T follicular helper cell (primary cell): ENCODE measurements at places on chromosomes 1 and 21.
A peak's percentile ranks its signal among the peaks of the same experiment; 100 is the strongest.

DNA sequence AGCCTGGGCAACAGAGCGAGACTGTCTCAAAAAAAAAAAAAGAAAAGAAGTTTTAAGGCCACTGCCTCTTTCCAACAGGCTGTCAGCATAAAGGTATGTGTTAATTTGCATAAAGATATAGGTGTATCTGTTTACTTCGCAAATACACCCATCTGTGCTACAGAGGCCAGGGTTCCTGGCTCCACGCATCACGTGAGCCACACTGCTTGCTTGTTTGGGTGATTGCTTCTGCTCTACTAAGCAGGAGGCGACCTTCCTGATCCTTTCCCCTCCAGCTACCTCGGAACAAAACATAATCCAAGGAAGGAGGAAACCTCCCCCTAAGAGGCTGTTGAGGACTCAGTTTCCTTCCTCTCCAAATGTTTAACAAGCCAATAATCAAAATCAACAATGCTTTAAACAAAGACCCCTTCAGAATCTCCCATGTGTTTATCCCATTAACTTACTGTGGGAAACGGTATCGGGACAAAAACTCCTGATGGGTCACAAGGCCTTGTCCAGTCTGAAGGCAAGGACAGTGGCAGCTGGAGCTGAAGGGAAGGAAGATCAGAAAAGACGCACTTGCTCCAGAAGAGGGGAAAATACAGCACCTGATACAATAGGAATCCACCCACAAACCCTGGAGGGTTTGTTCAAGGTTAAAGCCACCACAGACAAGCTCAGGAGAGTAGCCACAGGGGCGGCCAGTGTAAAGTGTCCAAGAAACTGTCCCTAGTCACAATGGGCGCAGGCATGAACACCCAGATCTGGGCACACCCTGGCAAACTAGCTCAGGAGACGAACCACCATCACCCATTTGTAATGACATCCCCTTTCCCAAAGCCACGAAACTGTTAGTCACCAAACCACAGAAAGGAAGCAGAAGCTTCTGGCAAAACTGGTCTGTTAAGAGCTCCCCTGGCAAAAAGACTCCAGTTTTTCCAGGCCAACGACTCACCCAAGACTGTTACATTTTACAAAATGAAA lies 17.2 kb downstream of the CTNNBIP1 start:
- no peak for DNase-seq

GRCh38 chr1:33975961-33976360 lies 112.1 kb downstream of the HMGB4 start:
- no peak for DNase-seq

GRCh38 chr1:152034654-152035538 lies 1.9 kb downstream of the S100A11 start:
- peak; percentile 50 for DNase-seq

DNA sequence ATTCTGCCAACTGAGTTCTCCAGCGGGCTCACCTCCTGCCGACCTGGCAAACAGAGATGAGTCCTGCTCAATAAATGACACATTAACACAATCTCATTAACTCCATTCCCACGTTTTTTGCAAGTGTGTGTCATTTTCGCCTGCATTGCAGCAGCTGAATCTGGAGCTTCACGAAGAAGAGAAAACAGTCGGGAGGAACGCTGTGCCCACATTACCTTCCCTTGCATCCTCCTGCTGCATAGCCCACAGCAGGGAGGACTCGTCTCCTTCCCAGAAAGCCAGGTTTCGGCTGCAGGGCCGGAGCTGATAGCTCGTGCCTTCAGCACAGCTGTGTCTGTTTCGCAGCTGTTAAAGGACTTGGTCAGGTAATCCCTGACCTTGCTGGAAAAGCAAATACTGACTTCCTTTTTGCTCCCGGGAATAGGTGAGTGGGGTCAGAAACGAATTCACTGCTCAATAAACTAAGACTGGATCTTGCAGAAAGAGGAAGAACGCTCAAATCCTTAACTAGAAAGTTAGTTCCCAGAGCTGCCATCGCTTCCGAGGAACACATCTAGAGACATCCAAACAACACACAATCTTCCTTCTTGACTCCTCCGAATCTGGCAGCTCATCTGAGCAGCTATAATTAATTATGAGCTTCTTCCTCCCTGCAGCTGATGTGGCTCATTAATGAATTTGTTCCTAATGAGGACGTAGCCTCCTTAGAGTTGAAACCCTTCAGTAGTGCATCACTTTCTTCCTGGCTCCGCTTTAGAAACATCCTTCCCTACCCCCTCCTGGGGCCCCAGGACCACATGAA lies 33.0 kb downstream of the KANK4 start:
- no peak for DNase-seq

GRCh38 chr1:106571109-106571508 lies 485.4 kb upstream of the PRMT6 start:
- no peak for DNase-seq
